Left kidney (tissue), 8 donors: ENCODE measurements at places on chromosomes 16 and 17. TPM values are rescaled to one million over a fixed set of nuclear protein-coding genes. Genes with fewer than 3 reads are reported as not detected.

TBC1D3B gene
- 16.2 TPM for polyA plus RNA-seq

CA5A gene
- polyA plus RNA-seq = 0.25 TPM

TMEM204 gene
- 15.7 TPM for polyA plus RNA-seq

CPHXL2 gene
- 0.40 TPM for polyA plus RNA-seq

DNA sequence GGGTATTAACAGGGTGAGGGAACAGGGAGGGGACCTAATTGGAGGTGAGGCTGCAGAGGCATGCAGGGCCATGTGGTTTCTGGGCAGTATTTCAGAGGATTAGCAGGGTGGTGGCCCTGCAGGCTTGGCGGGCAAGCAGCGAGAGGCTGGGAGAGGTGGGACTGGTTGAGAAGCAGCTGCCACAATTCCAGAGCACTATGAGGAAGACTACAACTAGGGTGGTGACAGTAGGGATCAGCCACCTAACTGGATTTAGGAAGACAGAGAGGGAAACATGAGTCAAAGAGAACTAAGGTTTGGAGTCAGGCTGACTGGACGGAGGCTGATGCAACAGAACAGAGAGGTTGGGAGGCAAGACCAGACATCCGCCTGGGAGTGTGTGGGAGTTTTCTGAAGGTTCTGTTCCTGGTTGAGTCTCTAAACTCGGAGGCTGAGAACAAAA lies 12.3 kb downstream of the ALOXE3 start:
- no peak for DNase-seq

DNA sequence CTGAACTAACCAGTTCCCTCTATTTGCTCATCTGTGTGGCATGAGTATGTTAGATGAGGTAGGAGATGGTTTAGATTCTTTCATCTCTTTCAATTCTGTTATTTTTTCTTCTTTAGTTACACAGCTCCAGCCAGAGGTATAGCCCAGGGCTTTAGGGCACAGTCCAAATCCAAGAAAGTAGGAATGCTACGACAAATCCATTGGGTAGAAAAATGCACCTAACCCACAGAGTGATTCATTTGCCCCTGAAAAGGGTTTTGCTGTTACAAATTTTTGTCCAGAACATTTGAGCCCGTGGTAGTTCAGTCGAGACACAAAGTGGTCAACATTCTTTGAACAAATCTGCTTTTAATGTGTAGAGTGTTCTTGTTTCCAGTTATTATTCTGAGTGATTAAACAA lies 250.7 kb downstream of the HS3ST3A1 start:
- DNase-seq = no peak

DNA sequence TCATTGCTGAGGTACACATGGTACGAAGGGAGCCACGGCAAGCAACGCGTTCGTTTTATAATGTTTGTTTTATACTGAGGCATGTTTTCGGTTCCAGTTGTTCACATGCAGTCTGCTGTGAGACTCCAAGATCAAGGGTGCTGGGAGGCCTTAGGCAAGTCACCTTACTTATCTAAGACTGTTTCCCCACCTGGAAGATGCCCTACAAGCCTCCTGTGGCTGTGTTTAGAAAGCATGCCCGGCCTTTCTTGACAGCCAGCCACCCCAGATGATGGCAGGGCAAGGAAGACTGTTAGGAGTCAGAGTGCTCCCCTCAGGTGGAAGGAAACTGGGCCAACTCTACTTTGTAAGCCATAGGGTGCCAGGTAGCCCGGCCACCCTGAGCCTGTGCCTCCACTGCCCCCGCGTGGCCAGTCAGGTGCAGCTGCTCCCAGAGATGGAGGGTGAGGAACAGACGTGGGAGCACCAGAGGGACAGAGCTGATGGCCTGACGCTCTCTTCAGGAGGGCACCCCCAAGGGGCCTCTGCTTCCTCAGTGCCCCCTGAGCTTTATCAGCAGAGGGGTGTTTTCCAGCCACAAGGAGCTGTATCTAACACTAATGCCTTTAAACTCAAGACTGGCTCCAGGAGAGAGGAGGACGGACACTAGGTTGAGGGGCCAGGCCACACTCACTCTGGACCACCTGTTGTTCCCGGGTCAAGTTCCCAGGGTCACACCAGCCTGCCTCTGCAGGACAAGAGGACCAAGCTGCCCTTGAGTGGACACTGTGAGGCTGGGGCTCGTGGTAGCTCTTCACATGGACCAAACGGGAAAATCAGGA lies 5.4 kb downstream of the NAT9 start:
- no peak for DNase-seq

DNA sequence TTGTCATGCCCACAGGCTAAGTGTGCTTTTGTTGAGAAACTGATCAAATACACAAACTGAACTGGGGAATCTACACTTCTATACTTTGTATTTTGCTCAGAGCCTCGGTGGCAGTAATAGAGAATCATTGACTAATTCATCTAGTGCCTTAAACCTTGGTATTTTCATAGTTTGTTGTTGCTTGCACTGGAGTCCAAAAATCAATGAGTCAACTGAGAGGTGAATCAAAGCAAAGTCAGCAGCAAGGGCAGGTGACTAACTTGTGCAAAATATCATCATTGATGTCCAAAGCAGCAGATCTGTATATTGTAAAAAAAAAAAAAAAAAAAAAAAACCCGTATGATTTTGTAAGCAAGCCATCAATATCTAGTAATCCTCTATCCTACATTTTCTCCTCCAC lies 296.4 kb downstream of the MAP2K6 start:
- no peak for DNase-seq

DNA sequence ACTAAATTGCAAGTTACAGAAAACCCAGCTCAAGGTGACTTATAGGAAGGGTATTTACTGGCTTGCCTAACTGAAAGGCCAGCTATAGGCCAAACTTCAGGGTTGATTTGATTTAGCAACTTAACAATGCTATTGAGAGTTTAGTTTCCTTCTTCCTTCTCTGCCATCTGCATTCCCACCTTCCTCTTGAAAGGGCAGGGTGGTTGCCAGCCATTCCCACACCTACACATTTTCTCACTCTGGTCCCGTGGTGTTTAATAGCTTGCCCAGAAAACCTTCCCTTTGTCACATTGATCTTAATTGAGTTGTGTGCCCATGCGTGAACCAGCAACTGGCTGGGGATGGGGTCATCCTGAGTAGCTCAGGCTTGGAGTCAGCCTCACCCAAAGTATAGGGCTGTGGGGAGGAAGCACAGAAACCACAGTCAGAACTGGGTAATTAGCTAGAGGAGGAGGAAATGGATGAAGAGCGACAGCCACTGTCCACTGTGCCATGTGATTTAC lies 194.7 kb downstream of the SPECC1 start:
- no peak for DNase-seq

DNA sequence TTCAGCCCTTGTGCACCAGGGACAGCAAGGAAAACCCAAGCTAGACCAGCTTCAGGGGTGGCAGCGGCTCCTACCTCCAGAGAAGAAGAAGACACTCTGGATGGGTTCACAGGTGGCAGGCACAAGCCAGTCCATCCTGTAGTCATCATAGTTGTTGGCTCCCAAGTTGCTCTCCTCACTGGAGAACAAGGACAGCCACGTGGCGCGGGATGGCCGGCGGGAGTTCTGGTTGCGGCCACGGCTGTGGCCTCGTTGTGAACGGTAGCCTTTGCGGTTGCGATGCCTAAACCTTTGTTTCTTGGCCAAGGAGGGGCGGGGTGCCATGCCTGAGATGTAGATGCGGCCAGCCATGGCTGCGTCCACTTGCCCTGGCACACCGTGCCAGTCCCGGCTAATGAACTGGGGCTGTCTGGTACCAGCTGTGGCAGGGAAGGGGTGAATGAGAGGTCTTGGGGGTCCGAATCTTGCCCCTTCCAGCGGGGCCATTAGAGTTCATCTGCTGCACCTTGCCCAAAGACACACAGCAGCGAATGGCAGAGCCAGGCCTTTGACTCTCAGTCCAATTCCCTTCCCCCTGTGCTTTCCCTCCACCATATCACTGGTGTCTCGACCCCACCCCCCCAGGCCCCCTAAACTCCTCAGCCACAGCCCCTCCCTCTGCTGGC lies 2.3 kb downstream of the VTN start:
- no peak for DNase-seq
